H7 (cell line): ENCODE measurements at places on chromosomes 7 and 10.
A peak's percentile ranks its signal among the peaks of the same experiment; 100 is the strongest.

- DNase-seq = no peak
Measured at GRCh38 chr10:5776881-5777197, 36.4 kb downstream of the GDI2 start.

- no peak for DNase-seq
Measured at GRCh38 chr7:28107960-28108359, 72.6 kb downstream of the JAZF1 start.

DNA sequence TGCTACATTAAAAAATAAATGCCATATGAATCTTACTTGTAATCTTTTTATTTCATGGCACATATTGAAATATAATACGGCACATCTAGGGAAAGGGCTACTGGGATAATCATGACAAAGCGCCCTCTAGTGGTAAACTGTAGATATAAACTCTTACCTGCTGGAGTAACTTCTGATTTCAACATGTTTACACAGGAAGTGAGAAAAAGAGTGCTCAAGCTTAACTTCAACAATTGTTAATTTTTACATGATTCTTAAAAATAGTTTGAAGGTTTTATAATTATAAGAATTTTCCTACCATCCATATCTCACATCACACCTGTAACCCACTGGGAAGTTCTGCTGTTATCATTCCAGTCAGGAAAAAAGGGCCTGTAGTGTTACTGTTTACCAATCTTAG is 2.0 kb upstream of the HEPACAM2 start:
- DNase-seq = peak; percentile 8

GRCh38 chr10:103451091-103451813 is 918 bp downstream of the CALHM2 start:
- DNase-seq = peak; percentile 76

GRCh38 chr7:18873734-18874336 is 243.6 kb downstream of the TWIST1 start:
- DNase-seq = peak; percentile 23

- DNase-seq = no peak
Measured at GRCh38 chr7:106818736-106819135, 46.3 kb upstream of the PIK3CG start.

DNA sequence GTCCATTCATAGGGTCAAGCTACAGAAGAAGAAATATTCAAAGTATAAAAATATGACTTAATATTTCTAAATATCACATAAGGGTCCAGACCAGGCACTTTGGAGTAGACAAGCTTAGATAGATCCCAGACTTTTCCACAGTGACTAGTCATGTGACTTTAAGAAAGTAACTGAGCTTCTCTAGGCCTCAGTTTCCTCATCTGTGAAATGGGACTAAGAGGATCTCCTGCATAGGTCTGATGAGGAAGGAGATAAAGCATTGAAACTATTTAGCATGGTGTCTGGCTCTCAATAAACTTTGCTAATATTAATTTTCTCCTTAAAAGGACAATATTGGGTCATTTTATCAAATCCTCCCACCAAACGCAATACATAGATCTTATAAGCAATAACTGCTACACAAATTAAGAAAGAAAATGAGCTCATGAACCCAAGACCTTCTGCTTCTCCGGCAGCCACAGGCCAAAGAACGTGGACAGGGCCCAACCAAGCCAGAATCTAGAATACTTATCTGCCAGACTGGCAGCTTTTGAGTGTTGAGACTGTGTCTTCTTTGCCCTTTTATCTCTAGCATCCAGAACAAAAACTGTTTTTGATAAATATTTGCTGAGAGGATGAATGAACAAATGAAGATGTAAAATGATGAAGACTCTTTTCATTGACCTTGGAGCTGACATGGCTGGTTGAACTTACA is 1.6 kb upstream of the TARP start:
- DNase-seq = no peak

DNA sequence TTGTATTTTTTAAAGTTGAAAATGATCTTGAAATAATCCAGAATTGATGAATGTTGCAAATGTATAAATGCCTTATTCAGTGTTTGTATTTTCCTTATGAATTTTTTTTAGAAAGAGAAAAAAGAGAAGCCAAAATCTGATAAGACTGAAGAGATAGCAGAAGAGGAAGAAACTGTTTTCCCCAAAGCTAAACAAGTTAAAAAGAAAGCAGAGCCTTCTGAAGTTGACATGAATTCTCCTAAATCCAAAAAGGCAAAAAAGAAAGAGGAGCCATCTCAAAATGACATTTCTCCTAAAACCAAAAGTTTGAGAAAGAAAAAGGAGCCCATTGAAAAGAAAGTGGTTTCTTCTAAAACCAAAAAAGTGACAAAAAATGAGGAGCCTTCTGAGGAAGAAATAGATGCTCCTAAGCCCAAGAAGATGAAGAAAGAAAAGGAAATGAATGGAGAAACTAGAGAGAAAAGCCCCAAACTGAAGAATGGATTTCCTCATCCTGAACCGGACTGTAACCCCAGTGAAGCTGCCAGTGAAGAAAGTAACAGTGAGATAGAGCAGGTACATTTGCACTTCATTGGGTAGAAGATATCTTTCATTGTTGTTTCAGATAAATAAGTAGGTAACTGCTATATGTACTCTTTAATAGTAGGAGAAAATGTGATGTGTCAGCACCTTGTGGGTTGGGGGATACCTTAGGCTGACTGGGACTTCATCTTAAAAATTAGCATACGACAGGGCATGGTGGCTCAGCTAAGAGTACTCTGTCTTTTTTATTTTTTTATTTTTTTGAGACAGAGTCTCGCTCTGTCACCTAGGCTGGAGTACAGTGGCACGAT is 3.9 kb downstream of the DDX21 start:
- no peak for DNase-seq

- DNase-seq = no peak
Measured at GRCh38 chr10:121816197-121816596, 111.6 kb downstream of the ATE1 start.

- no peak for DNase-seq
Measured at GRCh38 chr10:50544095-50544856, 79.5 kb downstream of the SGMS1 start.

DNA sequence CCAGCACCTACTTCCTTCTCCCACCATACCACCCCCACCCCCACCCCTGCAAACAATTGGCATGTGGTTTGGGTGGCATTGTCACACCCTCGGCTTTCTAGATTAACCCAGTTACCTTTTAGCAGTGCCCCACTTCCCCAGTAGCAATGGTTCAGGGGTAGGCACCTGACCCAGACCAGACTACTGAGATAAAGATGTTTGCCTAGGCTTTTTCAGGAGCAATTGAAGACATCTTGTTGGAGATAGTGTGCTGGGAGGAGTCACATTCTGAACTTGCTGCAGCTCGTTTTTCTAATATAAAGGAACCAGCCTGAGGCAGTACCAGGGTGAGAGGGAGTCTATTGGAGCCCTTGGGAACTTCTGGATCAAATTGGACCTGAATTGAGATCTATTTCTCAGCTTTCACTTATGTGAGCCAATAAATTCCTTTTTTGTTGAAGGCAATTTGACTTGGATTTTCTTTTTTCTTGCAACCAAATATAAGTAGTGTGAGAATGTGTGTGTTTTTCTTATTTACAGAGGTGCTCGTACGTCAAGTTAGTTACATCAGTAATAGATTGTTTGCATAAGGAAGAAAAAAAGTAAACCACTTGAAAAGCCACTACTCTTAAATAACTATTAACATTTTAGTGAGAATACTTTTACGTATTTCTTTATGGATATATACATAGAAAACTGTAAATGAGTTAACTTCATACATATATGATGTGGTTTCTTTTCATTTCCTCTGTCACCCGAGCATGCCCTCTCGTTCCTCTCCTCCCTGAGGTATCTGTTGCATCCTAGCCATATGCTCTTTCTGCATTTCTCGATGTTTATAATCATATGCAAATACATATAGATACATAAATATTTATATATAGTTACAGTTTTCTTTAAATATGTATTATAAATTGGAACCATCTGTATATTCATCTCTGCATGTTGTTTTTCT is 38.0 kb downstream of the RAB18 start:
- DNase-seq = no peak

- no peak for DNase-seq
Measured at GRCh38 chr7:81882086-81882485, 112.2 kb upstream of the HGF start.

DNA sequence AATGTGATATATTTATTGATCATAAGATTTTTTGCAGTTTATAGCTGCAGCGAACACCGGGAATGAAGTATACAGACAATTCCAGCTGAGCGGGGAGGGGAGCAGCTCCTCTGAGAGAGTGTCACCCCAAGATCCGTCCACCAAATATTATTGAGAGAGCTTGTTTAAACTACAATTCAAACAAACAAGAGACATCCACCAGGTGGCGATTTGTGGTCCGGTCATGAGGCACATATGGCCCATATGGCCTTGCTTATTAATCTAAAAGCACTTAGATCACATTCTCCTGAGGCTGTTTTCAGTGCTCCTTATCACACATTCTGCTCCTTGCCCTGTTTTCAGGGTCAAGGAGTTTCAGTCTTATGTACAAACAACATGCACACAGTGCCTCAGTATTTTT is 83.1 kb downstream of the THSD7A start:
- no peak for DNase-seq
